Left renal pelvis (tissue), 4 donors: ENCODE measurements at places on chromosomes 4 and X.
A peak's percentile ranks its signal among the peaks of the same experiment; 100 is the strongest.

GRCh38 chr4:84894621-84895020 lies 71.9 kb downstream of the WDFY3 start:
- DNase-seq: no peak

- no peak for DNase-seq
Observed at GRCh38 chr4:180169966-180170365, 2073.2 kb upstream of the TENM3 start.

GRCh38 chr4:150943126-150943525 lies 72.0 kb downstream of the LRBA start:
- DNase-seq: no peak

DNA sequence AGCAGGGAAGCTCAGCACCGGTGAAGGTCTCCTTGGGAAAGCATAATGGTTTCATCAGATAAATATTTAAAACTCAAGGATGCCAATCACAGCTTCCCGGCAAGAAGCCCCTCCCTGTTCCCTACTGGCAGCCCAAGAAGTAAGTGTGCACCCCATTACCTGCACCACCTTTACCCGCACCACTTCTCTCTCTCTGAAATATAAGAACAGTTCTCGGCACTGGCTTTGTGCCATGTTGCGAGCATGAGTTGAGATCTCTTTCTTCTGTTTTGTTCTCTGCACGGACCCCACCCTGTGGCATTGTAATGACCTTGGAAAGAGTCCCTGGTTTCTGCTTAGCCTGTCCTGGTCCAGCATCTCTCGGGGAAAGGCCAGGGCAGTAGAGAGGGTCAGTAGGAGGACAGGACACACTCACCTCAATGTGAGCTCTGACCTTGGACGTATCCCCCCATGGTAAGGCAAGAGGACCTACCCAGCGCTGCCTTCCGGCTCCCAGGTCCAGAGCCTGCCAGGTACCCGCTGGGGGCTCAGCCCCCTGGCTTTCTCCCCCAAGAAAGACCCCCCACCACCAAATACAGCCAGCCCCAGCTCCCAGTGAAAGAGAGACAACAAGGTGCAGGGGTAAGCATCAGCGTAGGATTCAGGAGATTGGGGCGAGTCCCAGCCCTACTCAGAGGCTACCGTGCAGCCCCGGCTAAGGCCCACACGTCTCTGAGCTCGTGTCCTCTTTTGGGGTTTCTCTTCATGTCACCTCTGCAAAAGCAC lies 80.7 kb downstream of the PSAPL1 start:
- DNase-seq: no peak

- DNase-seq: no peak
Observed at GRCh38 chrX:20189171-20189570, 47.5 kb upstream of the EIF1AX start.

- DNase-seq: no peak
Observed at GRCh38 chrX:42686296-42686695, 91.7 kb downstream of the PPP1R2C start.

DNA sequence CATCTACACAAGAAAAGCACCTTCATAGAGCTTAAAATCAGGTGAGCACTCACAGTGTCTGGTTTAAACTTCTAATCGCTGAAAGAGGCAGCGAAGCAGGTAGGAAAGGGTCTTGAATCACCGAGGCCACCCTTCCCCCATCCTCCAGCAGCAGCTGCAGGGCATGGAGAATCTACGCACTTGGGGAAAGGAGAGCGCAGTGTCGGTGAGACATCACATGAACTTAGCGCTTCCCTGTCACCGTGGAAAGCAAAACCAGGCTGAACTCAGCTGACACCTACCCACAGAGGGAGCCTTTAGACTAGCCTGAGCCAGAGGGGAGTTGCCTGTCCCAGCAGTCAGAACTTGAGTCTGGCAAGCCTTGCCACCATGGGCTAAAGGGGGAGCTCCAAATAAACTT lies 197.2 kb upstream of the ZFP42 start:
- DNase-seq: no peak

DNA sequence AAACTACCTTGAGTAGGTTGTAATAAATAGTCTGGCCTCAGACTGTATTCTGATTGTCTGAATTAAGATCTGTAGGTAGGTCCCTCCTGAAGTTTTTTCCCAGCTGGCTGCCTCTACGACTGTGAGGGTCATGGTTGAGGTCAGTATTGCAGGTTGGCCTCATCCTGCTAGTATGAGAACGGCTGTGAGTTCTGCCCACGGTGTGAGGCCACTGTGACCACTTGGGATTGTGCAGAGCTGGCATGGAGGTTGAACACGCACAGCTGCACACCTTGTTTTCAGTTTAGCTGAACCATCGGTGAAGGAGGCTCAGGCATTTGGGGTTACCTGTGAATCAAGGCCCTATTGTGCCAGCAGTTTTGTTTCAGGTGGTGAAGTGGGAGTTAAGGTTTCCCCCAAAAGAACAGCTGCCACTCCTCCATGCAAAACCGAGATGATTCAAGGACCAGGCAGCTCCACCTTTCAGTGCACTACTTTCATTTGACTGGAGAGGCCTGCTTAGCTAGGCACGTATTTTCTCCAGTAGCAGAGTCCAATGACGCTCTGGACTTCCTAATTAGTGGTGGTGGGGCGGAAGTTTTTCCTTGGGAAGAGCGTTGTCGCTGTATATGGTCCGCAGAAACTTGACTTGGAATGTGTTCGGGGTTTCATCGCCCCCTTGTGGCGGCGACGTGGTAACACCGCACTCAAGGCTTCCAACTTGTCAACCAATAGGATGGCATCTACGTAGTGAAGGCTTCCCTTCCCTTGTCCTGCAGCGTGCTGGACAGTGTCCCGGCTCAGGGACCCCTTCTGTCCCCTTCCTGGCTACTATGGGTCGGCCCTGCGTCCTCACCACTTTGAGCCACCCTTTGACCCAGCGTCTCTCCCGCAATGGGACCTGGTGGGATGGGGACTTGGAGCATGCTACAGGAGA lies 13.8 kb downstream of the CMC4 start:
- no peak for DNase-seq

DNA sequence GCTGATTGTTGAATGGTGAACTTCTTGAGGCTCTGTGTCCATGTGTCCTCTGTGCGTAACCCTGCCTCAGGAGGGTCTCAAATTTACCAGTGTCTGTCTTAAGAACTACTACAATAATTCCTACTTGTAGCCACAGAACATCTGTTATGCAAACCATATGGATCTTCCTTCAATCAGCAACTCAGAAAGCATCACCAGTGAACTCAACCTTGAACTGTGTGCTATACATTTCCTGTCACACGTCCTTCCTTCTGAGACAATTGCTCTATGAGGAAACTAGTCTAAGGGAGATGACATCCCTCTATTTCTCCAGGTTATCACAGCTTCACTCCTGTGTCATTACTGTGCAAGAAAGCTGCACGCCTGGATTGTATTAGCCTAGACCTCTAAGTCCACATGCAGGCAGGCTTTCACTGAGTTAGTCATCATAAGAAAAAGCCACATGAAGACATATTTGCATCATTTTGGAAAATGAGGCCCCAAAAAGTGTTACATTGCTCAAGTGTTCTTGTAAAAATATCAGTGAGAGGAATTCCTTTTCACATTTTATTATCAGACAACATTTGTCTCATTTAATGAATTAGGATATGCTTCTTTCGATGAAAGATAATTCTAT lies 157.8 kb downstream of the AFF2 start:
- DNase-seq: no peak

DNA sequence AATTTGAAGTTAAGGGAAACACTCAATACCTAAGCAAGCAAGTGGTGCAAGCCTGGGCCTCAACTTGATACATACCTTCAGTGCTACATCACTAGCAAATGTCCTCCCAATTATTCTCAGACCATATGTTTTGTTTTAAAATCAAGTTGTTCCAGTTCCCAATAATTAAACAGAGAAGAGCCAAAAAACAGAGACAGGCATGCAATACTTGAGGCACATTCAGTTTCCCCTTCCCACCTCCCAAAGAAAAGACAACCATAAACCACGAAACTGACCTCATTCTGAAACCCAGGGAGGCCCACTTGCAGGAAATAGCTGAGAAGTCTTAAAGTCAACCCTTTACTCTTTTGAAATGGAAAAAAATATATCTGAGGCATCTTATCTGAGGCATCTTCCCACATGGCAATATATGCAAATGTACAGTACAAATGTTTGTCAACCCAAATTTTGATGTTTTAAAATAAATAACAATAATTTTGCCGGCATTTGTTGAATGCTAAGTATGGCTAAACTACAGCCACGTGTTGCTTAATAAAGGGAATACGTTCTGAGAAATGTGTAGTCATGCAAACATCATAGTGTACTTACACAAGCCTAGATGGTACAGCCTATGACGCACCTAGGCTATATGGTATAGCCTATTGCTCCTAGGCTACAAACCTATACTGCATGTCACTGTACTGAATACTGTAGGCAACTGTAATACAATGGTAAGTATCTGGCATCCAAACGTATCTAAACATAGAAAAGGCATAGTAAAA lies 147.5 kb downstream of the TSPAN5 start:
- DNase-seq: no peak

DNA sequence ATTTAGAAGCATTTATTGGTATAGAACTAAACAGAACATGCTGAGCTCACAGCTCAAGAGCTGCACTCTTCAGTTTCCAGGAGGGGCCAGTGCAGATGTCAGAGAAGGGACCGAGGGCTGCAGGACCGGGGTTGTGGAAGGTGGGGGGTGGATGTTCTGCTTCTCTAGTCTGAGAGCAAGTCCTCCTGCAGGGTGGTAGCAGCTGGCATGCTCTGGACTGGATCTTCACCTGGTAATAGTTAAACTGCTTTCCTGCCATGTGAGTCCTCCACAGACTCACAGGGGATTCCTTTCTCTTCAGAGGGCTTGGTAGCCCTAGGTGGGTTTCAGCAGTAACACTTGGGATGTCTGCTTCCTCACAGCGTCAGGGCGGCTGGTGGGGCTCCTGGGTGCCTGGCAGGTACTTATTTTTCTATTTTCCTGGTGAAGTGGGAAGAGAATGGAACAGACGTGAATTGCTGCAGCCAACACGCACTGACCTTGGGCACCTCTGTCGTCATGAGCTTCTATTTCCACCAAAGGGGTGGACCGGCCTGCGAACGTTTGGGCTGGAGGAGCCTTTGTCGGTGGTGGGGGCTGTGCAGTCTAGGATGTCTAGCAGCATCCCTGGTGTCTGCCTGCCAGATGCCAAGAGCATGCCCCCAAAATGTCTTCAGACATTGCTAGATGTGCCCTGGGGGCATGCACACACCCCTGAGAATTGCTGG lies 2.5 kb downstream of the MAEA start:
- DNase-seq: no peak

DNA sequence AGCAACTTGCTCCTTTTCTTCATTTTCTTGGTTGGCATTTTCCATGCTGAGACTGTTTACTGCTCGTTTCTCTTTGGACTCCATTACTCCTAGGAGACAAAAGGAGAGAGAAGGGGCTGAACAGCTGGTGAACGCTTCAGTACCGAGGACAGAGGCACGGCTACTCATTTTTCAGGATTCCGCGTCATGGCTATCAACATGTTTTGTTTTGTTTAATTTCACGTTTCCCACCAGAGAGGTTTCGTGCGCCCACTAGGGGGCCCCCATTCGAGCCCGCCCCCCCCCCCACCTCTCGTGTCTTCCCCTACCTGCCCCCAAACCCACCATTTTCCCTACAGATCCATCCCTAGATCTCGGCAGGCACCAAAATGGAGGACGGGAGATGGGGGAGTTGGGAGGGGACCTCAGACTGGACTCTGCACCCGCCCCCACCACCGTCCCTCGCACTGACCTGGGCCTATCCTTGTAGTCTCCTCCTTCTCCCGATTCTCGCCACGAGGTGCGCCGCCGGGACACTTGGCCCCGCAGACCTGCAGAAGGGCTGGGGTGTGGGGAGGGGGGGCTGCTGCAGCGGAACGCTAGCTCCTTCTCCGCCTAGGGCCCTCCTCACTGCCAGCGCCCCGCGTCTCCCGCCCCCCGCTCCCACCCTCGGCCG lies 653 bp downstream of the BEX1 start:
- DNase-seq: peak; percentile 20

DNA sequence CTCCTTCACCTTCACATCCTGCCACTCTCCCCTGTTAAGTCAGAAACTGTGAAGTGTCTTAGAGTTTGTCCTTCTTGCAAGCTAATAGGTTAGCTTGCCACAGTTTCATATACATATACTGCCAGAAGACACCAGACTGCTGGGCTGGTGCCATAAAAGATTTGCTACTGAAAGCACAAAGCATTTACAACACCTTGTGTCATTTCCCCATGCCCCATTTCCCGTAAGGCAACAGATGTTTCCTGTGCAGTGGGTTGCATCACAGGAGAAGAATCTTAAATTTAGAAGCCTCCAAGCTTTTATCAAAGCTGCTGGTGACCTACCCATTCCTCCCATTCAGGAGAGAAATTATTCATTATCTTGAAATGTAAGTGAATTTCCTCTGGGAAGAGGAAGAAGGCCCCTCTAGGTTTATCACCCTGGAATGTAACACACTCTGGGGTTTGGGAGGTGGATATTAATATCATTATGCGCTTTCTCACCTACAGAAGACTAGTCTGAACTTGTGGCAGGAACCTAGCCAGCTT lies 34.5 kb upstream of the RAB33B start:
- DNase-seq: peak; percentile 14

DNA sequence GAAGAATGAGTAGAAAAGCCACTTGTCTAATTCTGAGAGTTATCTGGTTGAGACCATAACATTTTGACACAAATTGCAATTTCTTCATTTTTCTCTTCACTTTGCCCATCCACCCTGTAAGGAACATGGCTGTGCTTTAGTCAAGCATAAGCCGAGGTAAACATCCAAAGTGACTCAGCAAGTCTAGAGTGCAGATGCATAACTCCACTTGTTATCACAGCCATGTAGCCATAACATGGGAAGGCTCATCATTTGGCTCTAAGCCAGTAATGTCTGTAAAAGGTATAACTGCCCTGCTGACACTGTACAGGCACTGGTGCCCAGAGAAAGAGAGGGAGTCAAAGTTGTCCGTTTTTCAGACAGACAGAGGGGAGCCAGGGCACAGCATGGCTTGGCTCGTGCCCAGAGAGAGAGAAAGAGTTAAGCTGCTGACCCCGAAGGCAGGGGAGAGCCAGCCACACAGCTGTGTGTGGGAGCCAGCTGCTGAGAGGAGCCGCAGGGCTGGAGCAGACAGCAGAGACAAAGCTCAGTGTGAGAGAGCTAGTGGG lies 76.9 kb upstream of the EXOC1L start:
- DNase-seq: no peak
